Lower leg skin (tissue), 4 donors: ENCODE measurements at places on chromosomes 3 and 15. TPM values are rescaled to one million over a fixed set of nuclear protein-coding genes. Genes with fewer than 3 reads are reported as not detected.
A peak's percentile ranks its signal among the peaks of the same experiment; 100 is the strongest.

MAGI1 gene
- 42.4 TPM for total RNA-seq

HMCES gene
- 34.6 TPM for total RNA-seq

IL12A gene
- total RNA-seq, result not detected

SAMD7 gene
- not detected for total RNA-seq

PLSCR5 gene
- total RNA-seq, result not detected

GABRG3 gene
- 0.49 TPM for total RNA-seq

CHRM5 gene
- total RNA-seq, result not detected

C3orf33 gene
- total RNA-seq, result 2.6 TPM

RBPMS2 gene
- 0.15 TPM for total RNA-seq

TMEM40 gene
- total RNA-seq, result 93.6 TPM

DNA sequence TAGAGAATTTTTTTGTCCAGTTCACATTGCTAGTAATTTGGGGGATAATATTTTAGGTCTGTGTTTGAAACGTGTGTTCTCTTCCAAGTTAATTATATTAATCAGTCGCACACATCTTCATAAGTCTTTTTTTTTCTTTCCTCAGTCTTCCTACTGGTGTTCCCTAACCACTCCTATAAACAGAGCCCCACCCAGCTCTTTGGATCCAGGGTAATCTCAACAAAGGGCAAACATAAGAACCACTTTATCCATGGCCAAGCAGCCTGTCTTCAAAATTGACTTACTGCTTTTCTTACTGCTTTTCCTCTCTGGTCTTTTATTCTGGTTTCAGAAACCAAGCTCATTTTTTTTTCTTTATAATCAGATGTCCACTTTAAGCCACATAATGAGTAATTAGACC lies 266.8 kb upstream of the NECTIN3 start:
- no peak for DNase-seq

- no peak for DNase-seq
Observed at GRCh38 chr3:194714564-194714963, 28.9 kb downstream of the FAM43A start.

DNA sequence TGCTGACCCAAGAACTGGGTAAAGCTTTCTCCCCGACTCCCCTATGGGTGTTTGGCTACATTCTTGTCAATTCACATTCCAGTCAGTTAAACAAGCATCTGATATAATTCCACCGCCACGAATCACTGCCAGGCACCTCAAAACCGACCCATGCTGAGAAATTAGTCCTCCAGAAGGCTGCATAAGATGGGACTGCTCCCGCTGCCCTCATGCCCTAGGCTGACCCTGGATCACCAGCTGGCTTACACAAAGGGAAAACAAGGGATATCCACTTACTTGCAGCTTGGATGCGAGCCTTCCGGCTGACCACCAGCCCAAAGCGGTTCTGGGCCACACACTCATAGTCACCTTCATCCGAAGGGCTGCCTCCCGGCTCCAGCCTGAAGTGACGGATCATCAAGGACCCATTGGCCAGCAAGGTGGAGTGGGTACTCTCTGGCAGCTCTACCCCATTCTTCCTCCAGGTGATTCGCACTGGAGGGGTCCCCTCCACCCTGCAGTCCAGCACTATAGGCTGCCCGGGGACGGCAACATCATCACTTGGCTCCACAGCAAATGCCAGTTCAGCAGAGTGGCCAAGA lies 2.9 kb downstream of the IGDCC3 start:
- DNase-seq, result no peak

DNA sequence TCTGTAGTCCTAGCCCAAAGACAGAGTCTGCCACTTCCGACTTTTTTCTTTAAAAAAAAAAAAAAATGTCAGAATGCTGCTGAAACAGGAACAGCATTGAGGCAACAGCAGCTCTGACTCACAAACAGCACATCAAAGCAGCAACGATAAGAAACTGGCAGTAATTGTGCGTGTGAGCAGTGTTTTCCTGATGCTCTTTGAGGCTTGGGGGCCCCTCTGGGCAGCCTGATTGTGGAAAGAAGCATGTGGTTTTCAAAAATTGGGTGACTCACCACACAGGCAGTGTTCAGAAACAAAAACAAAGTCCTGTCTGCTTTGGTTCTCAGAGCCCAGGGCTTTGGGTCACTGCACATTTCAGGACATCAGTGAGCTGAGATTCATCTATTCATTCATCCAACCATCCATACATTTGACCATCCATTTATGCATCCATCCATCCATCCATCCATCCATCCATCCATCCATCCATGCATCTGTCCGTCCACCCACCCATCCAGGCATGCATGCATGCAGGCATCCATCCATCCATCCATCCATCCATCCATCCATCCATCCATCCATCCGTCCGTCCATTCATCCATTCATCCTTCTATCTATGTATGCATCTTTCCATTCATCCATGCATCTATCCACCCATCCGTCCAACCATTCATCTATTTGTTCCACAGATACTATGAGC lies 308.4 kb downstream of the RPLP1 start:
- DNase-seq, result peak; percentile 79

DNA sequence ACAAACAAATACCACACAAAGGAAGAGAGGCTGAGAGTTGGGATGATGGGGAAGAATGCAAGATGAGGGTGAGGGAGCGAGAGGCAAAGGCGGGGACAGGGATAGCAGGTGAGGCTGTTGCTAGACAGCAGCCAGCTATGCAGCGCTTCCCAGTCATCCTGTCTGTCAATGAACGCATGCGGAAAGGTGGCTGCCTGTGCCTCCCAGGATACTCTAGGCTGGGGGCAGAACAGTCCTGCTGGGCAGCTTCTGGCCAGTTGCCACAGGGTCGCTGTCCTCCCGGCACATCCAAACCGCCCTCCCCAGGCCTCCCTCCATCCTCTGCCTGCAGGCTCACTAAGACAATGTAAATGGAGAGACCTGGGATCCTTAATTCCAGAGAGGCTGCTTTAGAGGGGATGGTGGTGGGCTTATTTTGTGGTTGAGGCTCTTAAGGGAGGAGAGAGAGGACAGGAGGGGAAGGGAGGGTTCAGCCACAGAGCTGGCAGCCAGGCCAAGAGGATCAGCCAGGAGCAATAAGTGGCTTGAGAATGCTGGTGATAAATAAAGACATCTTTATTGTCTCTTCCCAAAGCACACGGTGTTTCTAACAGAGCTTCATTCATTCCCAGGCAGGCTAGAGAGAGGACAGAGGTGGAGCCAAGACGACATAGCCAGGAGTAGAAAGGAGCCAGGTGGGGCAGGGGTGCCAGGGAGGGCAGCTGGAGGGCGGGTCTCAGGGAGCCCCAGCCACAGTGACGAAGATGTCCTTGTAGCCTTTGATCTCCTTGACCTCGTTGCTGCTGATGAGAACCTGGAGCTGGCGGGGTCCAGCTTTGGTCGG lies 9.2 kb upstream of the TGM5 start:
- DNase-seq, result no peak

- DNase-seq, result no peak
Observed at GRCh38 chr3:62238431-62238830, 134.9 kb downstream of the FEZF2 start.

GRCh38 chr3:118987477-118987876 lies 47.2 kb downstream of the IGSF11 start:
- peak; percentile 29 for DNase-seq

DNA sequence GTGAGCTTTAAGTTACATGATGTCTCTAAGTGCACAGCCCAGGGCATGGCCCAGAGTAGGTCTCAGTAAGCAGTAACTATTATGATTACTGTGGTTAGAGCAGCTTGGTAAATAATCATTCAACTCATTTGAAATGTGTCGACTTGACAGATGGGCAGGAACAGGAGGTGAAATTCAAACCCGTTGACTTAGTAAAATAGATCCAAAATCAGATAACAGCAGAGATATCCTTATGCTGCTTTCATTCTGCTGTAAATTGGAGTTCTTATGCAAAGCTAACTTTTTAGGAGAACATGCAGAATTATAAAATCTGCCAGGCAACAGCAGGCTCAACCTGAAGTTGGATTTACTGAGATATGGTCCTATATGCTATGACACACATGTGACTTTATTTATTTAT lies 118.7 kb upstream of the KLHL25 start:
- DNase-seq, result no peak

DNA sequence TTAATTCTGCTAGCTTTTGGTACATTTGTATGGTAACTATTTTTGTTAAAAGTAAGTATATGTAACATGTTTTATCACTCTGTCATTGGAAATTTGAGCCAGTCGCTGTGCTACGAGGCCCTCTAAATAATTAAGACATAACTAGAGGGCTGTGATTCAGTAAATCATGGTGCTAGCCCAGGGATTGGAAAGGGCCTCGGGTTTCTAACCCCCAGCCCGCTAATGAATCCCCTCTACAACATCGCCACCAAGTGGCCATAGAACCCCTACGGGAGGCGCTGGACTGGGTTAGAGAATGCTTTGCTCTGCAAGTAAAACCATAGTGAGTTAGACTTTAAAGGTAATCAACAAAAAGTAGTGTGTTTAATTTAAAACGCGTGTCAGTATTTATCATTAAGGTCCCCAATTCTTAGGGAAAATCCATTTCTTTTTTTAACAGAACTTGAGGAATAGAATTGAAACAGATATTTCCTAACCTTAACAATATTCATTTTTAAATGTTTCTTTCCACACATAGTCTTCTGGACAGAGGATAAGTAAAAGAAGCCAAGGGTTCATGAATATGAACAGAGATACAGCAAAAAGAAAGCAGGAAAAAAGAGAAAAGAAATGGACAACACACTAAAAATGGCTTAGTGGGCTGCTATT lies 744.7 kb downstream of the EPHA3 start:
- no peak for DNase-seq

- no peak for DNase-seq
Observed at GRCh38 chr3:127716384-127716783, 43.6 kb downstream of the ABTB1 start.

GRCh38 chr3:160373655-160374054 lies 25.4 kb downstream of the IFT80 start:
- DNase-seq, result no peak

DNA sequence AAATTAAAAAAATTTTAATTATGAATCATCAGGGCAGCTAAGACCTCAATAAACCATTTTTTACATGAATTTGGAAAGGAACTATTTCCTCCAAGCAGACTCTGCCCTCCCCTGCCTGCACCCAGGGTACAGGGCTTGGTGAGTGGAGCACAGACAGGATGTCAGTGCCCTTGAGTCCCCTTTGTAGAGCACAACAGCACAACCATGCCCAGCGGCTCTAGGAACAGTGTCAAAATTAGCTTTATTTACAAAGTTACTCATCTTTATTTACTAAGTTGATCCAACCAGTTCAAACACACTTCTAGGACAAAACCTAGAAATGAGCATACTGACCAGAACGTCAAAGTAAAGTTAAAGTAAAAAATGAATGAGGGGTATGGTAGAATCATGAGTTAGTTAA lies 90.6 kb upstream of the TSC22D2 start:
- DNase-seq, result no peak

- no peak for DNase-seq
Observed at GRCh38 chr15:48855501-48856440, 22.2 kb upstream of the EID1 start.

- peak; percentile 39 for DNase-seq
Observed at GRCh38 chr15:88465633-88466224, 1.5 kb downstream of the MRPL46 start.

DNA sequence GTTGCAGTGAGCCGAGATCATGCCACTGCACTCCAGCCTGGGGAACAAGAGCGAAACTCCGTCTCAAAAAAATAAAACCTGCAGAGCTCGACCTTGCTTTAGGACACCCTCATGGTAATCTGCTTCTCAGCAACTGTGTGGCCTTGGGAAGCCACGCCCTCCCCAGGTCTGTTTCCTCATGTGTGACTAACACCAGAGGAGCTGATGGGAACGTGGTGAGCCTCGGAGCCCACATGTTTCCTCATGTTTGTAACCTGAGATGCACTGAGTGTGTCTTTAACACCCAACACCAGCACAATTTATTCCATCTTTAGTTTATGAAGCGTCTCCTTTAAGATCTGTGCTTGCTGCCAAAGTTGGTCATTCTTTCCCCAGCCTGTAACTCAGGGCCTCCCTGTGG lies 142.8 kb downstream of the OCA2 start:
- no peak for DNase-seq

GRCh38 chr3:3080309-3080708 lies 29.9 kb downstream of the IL5RA start:
- DNase-seq, result no peak

- DNase-seq, result no peak
Observed at GRCh38 chr3:17850448-17850847, 108.0 kb upstream of the TBC1D5 start.

- DNase-seq, result no peak
Observed at GRCh38 chr3:149717391-149718056, 34.8 kb downstream of the COMMD2 start.

GRCh38 chr3:42880601-42881451 lies 5.1 kb upstream of the CYP8B1 start:
- DNase-seq, result peak; percentile 77

DNA sequence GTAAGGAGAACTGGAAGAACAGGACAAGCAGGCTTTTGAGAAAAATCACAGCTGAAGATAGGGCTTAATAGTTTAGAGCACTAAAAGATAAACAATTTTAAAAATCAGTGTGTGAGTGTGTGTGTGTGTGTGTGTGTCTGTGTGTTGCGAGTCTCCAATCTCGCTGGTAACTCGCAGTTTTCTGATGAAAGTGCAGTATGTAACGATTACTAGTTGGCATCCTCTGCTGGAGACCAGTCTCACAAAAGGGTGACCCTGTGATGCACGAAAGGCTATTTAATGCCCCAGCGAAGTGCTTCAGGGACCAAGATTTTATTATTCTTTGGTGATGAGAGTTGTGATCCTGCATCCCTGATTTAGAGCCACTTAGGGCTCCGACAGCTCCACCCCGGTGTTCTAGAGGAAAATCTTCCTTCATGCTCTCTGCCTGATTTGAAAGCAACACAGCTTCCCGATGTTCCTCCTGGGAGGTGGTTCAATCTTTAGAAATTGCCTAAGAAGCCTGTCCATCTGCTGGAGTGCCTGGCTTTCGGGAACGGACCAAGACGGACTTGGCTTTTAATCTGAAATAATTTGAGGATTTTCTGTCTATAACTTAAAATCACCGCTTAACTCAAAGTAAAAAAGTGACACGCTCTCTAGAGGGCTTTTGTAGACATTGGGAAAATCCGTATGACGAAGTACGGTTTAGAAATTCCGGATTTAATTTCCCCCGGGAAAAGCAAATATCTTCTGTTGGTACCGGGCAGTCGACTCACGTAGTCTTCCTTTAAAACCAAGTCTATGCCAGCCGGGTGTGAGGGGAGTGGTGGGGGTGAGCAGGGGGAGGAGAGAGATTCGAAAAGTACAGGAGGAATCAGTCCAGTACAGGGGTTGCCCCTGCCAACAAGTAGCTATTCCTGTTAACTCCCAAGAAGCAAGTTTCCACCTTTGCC lies 1.1 kb upstream of the ALCAM start:
- DNase-seq, result no peak

- no peak for DNase-seq
Observed at GRCh38 chr3:193951859-193952258, 184.1 kb upstream of the HES1 start.
